ENCODE measurements at places on chromosomes 13 and 19.

- DNase-seq: no peak
Observed at GRCh38 chr19:45356760-45357444, 13.5 kb downstream of the ERCC2 start.

GRCh38 chr13:98468361-98468760, 108.5 kb downstream of the STK24 start:
- no peak for DNase-seq

GRCh38 chr19:5850743-5851293, 431 bp downstream of the FUT3 start:
- DNase-seq: peak; percentile 37

- DNase-seq: no peak
Observed at GRCh38 chr19:30307191-30307974, 64.8 kb upstream of the ZNF536 start.

DNA sequence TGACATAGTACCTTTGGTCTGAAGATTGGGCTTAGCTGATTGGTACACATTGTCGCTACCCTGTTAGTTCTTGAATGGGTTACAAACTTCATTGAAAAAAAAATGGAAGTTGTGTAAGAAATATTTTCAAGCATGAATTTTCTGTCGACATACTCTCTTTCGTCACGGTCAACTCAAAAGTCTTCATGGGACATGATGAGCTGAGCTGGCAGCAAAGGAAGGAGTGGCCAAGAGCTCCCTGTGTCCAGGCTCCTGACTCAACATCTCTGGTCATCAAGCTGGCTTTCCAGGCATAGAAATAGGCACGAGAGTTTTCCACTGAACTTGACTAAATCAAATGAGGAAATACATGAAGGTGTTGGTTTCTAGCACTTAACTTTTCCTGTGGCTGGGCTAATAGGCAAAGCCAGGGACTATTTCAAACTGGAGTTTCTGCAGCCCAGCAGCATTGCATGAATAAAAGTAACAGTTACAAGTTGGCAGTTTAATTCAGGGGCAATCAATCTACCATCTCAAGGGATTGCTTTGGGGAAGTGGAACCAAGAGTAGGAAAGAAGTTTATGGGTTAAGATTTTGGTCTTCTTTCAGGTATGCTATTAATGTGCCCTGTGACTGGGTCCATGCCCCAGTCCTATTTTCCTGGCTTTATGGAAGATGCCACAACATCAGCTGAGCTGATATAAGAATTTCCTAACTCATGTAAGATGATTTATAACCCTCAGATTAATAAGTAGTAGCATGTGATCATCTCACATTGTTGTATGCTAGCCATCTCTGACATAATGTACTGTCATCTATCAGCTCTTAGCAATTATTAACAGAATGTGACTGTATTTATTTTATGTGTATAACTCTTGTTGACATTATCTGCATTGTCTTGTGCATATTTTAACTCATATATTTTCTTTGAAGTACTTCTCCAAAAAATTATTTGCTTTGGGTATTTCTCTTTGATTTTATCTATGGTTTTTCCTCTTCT, 385.8 kb downstream of the DLEU7 start:
- no peak for DNase-seq

DNA sequence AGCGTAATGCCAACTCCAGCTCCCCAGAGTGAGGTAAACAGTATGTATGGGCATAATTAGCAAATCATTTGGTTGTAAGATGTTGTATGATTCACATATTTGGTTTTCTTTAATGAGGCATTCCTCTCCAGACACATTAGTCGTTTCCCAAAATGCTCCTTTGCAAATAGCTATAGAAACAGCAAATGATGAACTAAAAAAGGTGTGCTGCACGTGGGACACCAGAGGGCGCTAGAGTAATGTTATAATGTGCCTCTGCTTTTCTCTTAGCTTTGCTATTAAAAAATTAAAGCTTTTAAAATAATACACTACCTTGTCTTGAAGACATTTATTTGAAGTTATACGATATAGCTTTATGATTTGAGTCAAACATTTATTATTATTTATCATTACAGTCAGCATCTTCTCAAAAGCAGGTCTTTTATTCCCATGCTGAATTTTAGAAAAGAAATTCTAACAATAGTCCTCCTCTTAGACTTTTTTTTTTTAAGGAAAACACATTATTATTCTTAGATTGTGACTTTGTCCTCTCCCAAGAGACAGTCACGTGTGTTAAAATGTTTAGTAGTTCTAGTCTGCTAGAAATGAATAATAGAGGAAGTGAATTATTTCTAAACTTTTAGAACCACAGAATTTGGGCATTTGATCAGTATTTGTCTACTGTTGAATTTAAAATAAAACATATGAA, 121.6 kb upstream of the FRY start:
- DNase-seq: peak; percentile 67

- DNase-seq: no peak
Observed at GRCh38 chr13:77616027-77616426, 80.5 kb downstream of the SCEL start.

GRCh38 chr19:33125929-33126388, 6.0 kb upstream of the WDR88 start:
- peak; percentile 60 for DNase-seq

GRCh38 chr13:33058776-33059327, 42.6 kb downstream of the KL start:
- DNase-seq: no peak

- DNase-seq: no peak
Observed at GRCh38 chr19:6772866-6773322, 386 bp downstream of the VAV1 start.

DNA sequence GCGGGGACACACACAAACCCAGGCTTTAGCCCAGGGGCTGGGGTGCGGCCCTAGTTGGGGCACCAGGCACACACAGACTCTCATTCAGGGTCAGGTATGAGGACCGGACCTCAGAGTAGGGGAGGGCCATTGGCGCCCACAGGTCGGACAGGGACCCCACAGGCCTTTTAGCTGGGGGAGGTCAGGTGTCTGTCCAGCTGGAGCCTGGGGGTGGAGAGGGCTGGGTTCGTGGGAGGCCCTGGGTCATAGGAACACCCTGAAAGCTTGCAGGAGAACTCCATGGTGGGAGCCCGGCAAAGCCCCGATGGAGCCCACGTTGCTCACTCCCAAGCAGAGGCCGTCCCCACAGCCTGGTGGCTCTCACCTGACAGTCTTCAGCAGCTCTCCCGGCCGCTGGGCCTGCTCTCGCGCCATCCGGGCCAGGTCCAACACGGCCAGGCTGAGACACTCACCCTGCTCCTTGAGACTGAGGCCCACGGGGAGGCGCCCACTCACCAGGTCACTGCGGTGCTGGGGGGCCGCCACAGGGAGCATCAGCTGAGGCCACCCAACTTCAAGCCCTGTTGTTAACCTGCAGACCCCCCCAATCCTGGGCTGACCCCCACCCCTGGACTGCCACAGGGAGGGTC, 5.0 kb downstream of the JAK3 start:
- no peak for DNase-seq

DNA sequence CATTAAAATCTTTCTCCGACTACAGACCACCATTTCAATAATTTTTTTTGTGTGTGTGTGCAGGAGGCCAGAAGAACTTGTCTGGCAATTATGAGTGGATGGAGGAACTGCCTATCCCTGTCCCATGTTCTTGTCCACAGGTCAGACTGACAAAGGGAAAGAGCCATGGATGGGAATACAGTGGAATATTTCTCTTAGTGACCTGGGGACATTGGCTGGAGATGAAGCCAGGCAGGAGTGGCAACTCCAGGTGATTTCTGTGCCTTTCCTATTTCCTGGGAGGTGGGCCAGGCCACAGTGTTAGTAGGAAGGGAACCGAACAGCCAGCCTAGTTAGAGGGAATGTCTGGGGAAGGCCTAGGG, 3.7 kb downstream of the PSG9 start:
- DNase-seq: no peak

GRCh38 chr13:43787997-43788396, 1.2 kb upstream of the ENOX1 start:
- DNase-seq: peak; percentile 74

DNA sequence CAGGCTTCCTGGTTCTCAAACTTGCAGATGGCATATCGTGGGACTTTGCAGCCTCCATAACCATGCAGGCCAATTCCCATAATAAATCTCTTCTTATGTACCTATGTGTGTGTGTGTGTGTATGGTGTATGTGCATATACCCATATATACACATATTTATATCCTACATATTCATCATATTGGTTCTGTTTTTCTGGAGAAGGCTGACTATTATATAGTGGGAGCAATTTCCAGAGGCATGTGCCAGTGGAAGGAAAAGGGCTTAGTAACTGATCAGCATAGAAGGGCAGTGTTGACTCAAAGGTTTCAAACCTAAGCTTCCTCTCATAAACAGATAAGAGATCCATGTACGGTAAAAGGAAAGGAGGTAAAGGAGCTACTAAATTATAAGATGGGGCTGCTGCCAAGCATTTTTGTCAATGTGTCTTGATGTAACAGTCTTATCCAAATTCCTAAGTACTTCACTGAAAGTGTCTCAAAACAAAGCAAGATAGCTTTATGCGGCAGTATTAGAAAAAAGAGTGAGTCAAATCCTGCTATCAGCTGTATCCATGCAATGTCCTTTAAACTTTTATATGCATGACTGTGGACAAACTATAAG, 432.1 kb downstream of the TBC1D4 start:
- no peak for DNase-seq

DNA sequence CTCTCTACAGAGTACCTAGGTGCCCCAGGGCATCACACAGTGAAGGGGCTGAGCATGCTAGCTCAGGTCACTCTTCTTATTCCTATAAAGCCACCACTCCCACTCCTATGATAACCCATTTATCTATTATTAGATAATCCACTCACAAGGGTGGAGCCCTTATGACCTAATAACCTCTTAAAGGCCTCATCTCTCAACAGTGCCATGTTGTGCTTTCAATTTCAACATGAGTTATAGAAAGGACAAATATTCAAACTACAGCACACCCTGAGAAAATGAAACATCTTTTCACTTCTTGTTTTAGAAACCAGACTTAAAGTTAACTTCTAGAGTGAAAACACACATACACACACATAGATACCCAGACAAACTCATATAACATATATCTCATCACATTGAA, 1494.9 kb upstream of the MIR17HG start:
- no peak for DNase-seq

DNA sequence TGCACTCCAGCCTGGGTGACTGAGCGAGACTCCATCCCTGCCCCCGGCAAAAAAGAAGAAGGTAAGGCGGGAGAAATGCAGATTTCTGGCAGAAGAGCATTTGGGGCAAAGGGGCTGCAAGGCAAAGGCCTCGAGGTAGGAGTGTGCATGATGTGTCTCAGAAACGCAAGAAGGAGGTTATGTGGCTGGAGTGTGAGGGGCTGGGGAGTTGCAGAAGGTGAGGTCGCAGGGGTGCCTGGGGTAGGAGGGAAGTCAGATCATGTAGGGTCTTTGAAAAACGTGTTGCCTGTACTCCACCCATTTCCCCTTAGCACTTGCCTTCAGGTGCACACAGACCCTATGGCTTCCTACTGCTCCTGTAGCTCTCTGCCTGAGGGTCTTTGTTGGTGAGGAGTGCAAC, 29.9 kb downstream of the KCTD15 start:
- DNase-seq: no peak

- DNase-seq: no peak
Observed at GRCh38 chr13:48654511-48654910, 782 bp downstream of the CYSLTR2 start.

GRCh38 chr19:38616265-38616664, 1.5 kb downstream of the MAP4K1 start:
- DNase-seq: no peak

GRCh38 chr19:13849991-13850909, 26.7 kb upstream of the NANOS3 start:
- DNase-seq: peak; percentile 83

- no peak for DNase-seq
Observed at GRCh38 chr19:21580818-21581217, 75.4 kb downstream of the ZNF429 start.

- no peak for DNase-seq
Observed at GRCh38 chr19:8371011-8371804, 7.3 kb downstream of the ANGPTL4 start.

DNA sequence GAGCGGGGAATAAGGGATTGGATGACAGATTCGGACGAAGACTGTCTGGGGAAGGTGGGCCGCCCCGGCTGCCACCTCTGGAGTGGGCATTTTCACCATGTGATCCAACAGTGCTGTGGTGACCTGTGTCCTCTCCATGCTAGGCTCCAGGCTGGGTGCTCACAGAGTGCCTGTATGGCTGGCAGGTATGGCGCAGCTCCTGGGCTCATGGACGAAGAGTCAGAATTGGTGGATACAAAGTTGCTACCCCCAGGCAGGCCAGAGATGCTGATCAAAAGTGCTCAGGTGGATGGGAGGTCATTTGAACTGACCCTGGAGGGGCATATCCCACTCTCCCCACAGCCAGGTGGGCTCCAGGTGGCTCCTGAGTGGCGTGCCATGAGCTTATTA, 111.3 kb upstream of the UQCRFS1 start:
- no peak for DNase-seq

DNA sequence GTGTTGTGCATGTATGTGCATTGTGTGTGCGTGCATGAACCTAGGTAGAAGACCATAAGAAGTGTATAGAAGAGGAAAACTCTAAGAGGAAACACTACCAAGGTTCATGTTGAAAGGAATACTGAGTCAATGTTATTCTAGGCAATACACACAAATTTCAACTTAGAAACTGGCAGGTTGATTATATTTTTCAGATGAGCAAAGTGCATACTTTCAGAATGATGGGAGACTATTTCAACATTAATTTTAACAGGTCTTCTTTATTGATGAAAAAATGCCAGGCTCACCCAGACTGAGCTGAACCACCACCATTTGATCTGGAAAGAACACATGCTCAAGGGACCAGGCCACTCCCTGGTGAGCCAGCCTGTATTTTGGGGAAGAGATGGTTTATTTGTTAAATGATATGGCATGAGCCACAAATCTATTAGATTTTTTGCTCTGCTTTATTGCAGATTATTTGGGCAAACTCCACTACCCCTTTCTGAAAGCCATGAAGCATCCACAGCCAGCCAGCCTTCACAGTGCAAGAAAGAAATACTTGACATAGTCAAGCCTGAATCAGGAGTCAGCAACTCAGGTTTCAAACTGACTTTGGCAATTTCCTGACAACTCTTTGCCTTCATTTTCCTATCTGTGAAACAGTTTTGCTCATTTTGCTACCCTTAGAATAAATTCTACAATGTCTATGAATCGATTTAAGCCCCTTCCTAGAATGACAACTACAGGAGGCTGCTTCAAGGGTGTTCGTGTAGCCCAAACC, 368.9 kb downstream of the COG6 start:
- DNase-seq: no peak

GRCh38 chr19:54439174-54439851, 9.7 kb upstream of the LENG8 start:
- DNase-seq: no peak

- no peak for DNase-seq
Observed at GRCh38 chr19:31602548-31602947, 253.3 kb upstream of the TSHZ3 start.

DNA sequence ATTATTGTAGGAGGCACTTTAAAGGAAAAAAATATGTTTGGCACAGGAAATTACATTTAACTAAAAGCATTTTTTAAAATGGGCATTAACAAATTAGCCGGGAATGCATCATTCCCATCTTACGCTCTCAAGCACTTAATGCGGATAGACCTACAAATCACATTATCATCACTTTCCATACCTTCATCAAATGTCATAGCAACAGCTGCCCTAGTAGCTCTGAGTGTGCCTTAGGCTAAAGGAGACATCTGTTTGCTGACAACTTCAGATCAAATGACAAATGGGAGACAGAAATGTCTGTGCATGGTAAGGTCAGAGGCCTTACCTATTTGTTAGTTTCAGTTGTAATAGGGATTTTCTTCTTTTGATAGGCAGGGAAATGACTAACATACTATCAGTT, 773.2 kb upstream of the SLC10A2 start:
- no peak for DNase-seq

Data from muscle of back (tissue), 13 donors.